ENCODE measurements at places on chromosomes 2 and 18. TPM values are rescaled to one million over a fixed set of nuclear protein-coding genes. Genes with fewer than 3 reads are reported as not detected.

EGR4 gene
- not detected for total RNA-seq

DNA sequence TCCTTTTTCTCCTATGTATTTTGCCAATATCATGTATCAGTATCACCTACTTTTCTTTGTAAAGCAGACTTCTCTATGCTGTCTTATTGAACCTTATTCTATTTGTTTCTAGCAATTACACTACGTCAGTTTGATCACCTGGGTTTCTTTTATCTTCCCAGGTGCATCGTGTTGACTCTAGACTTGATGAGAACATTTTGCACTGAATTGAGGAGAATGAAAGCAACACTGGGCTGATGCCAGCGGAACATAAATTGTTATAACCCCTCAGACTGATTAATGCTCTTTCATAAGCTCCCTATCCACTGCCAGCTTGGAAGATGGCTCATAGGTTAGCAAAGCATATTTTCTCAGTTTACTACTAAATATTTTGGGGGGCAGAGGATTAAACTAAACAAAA is 140.6 kb downstream of the EPHA4 start:
- peaks cover 8% of the 10 kb centered on the region for H3K36me3 ChIP-seq
- peaks cover 5% of the 10 kb centered on the region for H3K4me1 ChIP-seq
- H3K27me3 ChIP-seq = no peaks in the 10 kb centered on the region
- no peak overlapping the region for H3K27ac ChIP-seq
- no peak overlapping the region for H3K4me3 ChIP-seq

GRCh38 chr18:35005963-35006577 is 35.1 kb upstream of the MAPRE2 start:
- no peaks in the 10 kb centered on the region for H3K27me3 ChIP-seq
- no peaks in the 10 kb centered on the region for H3K4me1 ChIP-seq
- no peaks in the 10 kb centered on the region for H3K36me3 ChIP-seq
- no peak overlapping the region for H3K27ac ChIP-seq

DNA sequence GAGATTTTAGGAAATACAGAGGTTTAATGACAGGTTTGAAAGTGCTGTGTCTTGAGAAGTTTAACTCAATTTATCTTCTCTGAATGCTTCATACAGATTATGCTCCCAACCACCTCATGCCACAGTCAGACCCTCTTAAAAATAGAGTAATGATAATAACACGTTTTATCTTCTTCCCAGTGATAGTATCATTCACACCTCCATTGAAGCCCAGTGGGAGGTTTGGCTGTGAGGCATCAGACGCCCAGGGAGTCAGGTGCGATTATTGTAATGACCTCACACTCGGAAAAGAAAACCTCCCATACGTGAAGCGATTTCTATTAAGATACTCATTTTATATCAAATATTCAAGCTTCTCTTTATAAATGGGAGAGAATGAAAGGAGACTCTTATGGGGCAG is 366.3 kb downstream of the SETBP1 start:
- H3K36me3 ChIP-seq = no peaks in the 10 kb centered on the region
- H3K27me3 ChIP-seq = no peaks in the 10 kb centered on the region
- H3K4me1 ChIP-seq = no peaks in the 10 kb centered on the region
- no peak for DNase-seq

DNA sequence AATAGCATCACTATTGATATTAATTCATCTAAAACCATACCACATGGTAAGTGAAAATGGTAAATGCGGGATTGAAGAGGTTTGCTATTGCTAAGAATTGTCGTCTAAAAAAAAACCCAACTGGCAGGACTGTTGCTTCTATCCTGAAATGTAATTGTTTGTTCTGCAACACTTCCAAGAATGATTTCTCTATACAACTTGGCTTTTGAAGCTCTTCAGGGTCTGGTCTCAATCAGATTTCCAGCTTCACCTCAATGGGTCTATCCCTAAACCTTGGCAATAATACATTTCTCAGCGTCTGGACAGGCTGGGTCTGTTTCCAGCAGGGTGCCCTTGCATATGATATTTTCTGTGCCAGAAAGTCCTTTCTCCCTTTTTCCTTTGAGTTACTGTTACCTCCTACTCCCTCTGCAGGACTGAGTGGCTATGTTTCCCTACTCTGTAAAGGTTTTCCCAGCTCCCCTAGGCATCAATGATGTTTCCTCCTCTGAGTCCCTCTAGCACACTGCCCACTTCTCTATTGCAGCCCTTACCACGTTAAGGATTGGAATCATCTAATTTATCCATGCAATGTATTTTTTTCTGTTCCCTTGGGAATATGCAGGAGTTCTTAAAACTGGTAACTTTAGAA is 118.2 kb upstream of the REV1 start:
- H3K4me1 ChIP-seq = peaks cover 15% of the 10 kb centered on the region
- H3K4me3 ChIP-seq = no peak overlapping the region
- no peak for DNase-seq
- no peaks in the 10 kb centered on the region for H3K36me3 ChIP-seq
- no peak overlapping the region for H3K27ac ChIP-seq
- no peaks in the 10 kb centered on the region for H3K27me3 ChIP-seq

GLI2 gene
- total RNA-seq = 16.1 TPM
